Esophagus squamous epithelium (tissue), 5 donors: ENCODE measurements at places on chromosomes 4 and X. TPM values are rescaled to one million over a fixed set of nuclear protein-coding genes. Genes with fewer than 3 reads are reported as not detected.

UGT2B15 gene
- total RNA-seq = not detected

GRCh38 chr4:82398263-82398662, 24.5 kb upstream of the HNRNPD start:
- no peak for DNase-seq

- DNase-seq = no peak
These were observed 126.3 kb downstream of the RAPGEF2 start for GRCh38 chr4:159229164-159229563.

- DNase-seq = no peak
These were observed 105.1 kb upstream of the GRID2 start for GRCh38 chr4:92198711-92199110.

GRCh38 chr4:152634110-152634760, 45.6 kb downstream of the TMEM154 start:
- DNase-seq = no peak
